ENCODE measurements at places on chromosomes 11 and 22.

DNA sequence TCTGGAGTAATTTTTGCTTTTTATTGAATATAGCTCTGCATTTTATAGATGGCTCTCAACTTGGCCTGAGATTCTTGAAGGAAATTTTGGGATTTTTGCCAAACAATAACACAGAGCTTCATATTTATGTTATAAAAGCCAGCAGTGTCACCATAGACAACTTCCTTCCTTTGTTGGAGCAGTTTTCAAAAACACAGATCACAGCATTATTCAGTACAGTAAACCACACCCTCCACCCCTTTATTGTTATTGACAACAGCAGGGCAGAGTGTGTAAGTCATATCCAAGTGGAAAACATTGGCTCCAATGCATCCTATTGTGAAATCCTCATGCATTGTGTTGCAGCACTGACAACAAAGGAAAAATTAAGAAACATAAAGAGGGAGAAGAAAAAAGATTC is 62.6 kb upstream of the PRSS23 start:
- no peak for DNase-seq

DNA sequence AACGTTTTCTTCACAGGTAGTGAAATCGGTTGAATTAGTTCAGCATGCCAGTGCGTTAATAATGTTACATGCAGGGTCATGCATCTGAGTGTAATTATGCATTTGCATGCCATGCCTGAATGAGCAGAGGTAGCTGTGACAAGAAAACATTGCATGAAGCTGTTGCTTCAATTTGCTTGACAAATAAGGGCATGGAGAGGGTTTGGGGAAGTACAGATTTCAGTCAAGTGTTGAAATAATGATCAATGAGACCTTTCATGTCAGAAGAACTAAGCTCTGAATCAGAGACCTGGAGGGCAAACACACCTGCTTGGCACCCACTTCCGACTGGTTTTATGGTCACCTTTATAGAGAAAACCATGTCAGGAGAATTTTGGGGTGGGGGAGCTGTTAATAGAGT is 221.4 kb downstream of the DBX1 start:
- no peak for DNase-seq

DNA sequence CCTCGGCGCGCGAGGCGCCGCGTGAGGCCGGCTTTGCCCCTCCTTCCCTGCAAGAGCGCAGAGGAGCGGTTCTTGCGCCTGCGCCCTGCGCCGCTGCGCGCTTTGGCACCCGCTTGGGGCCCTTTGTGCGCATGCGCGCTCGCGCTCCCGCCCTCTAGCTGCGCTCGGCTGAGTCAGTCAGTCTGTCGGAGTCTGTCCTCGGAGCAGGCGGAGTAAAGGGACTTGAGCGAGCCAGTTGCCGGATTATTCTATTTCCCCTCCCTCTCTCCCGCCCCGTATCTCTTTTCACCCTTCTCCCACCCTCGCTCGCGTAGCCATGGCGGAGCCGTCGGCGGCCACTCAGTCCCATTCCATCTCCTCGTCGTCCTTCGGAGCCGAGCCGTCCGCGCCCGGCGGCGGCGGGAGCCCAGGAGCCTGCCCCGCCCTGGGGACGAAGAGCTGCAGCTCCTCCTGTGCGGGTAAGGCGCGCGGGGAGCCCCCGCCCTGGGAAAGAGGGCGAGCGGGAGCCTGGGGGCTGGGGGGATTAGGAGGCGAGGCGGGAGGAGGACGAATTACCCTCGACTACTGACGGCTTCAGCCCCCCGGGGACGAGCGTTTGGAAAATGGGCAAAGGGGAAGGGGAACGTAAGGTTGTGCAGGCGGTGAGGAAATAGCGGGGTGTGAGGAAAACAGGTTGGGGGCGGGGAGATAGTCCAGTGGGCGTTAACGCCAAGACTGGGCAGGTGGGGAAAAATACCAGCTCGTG is at the start of gene RTN3:
Gene RTN3 (plus strand): TSS at position 180 of the 745 bp plus-strand sequence. CDS start 137 bp downstream, at position 317.
- peak; percentile 98 for DNase-seq

GRCh38 chr22:38035530-38035885 is 21.7 kb upstream of the PICK1 start:
- no peak for DNase-seq

DNA sequence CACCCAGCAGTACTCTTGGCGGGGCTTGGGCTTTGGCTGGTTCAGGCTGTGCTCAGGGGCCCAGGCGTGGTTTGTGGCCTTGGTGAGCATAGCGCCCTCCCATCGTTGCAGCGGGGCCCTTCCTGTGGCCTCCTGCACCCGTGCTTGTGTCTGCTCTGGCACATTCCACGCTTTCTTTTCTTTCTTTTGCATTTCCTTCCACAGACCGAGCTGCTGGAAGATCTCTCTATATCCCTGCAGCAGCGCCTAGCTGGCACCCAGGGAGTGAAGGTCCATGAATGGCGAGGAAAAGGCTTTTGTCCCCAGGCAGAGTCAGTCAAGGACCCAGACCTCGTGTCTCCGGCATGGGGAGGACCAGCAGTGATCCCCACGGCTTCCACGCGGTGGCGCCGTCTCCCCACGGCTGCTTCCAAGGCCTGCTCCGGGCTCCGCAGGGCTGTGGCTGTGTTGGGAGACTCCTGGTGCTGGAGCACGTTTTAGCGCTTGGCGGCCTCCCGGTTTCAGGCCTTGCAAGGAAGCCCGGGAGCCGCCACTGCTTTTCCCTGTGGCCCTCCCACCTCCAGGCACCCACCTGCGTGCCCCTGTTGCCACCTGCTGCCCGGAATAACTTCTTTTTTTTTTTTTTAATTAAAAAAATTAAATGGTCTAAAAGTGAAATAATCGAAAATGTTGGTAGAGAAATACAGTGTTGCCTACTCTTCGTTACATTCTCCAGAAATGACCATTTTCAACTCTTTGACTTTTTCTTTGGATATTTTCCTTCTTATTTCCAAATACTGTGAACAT is 28.5 kb downstream of the GLB1L2 start:
- DNase-seq: peak; percentile 80

All from COLO829 (cell line).